Myocyte (in vitro differentiated cells): ENCODE measurements at places on chromosomes 3 and 15. TPM values are rescaled to one million over a fixed set of nuclear protein-coding genes. Genes with fewer than 3 reads are reported as not detected.

Gene SLC24A1
- 3.4 and 6.9 TPM in 2 replicates for total RNA-seq

Gene GOLGA6B
- total RNA-seq, result 0.21 TPM in 1 of 2 replicates, not detected in the other

Gene DENND4A
- total RNA-seq, result 11.0 and 26.0 TPM in 2 replicates

Gene LMAN1L
- not detected in 2 replicates for total RNA-seq

Gene CCDC54
- not detected in 2 replicates for total RNA-seq

Gene MUSTN1
- total RNA-seq, result 78.0 and 84.9 TPM in 2 replicates

Gene GOLGA8A
- total RNA-seq, result 31.6 and 35.4 TPM in 2 replicates
